ENCODE measurements at places on chromosomes 11 and 22.

GRCh38 chr11:94873916-94874540, 99.3 kb downstream of the CWC15 start:
- no peak for DNase-seq

DNA sequence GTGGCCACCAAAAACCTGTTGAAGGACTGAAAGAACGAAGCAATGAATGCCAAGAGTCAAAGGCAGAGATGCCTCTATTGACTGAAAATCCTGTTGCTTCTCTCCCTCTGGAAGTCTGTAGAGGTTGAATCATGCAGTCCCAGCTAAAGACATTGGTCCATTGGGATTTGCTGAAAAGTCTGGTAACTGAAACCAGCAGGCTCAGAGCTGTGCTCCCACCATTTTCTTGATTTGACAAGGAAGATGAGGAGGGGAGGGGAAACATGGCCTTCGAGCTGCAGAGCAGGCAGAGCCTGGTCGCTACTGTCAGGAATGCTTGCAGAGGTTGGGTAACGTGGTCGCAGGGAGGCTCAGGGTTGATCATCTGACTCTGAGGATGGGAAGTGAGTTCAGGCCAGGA, 72.8 kb upstream of the CSNK2A3 start:
- no peak for DNase-seq

GRCh38 chr22:41305646-41306045, 4.3 kb downstream of the ZC3H7B start:
- no peak for DNase-seq

GRCh38 chr11:39205236-39205995, 2254.0 kb downstream of the LRRC4C start:
- no peak for DNase-seq

DNA sequence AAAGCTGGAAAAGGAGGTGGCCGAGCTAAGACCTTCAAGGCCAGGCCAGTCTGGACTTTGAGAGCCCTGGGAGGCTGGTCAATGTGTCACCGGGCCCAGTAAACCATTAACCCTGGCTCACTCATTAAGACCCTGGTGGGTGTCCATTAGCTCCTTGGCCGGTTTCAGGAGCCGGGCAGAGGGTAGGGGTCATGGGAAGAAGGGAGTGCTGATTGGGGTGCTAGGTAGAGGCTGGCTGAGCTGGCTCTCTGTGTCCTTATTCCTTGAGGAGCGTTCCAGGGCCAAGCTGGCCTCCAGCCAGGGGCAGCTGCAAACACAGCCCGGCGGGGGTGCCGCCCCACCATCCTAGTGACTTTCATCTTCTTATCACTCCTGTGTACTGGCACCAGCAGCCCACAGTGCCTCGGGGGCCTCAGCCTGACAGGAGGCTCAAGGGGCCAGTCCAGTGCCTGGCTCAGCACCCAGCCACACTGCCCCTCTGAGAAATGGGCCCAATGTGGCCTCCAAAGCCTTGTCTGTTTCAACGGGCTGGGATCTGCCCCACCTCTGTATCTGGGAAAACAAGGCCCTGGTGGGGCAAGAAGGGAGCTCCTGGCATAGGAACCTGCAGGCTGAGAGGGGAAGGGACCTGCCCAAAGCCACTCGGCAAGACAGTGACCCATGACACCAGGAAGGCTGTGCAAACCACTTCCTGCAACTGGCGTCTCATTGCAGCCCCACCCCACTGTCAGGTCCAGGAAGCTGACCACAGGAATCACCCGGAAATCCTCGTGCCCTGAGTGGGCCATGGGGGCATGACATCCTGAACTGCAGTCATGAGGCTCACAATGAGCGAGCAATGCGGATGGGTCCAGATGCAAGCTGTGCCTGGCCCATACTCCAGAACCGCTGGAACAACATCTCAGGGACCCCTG, 15.1 kb upstream of the RGL4 start:
- DNase-seq, result no peak

- DNase-seq, result no peak
Measured at GRCh38 chr22:42462016-42462415, 29.8 kb upstream of the NFAM1 start.
